Activated T-helper 9 cell treated with anti-CD3 and anti-CD28 coated beads, Interleukin-2, amount 50 U/mL, for 16 hours (primary cell): ENCODE measurements at places on chromosomes 7 and 10.

DNA sequence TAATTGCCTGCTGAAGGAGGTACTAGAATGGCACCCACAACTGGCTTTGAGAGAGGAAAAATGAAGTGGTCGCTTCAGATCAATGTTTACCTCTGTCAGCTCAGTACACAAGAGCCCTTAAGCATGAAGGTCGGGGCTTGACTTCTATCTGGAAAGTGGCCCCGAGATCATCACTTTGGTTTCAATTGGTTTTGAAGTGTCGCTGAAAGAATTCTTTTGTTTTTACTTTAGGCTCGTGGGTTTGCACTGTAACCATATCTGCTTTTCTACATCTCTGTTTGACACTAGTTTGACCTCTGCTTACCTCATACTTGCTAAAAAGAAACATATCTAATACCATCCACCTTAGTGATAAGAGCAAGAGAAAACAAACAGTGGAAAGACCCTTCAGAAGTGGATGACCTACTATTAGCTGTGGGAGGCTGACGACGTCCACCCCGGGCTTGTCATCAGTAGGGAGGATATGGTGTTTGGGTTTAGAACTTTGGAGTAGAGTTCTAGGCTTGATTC, 361.8 kb downstream of the GATA3 start:
- peak; percentile 13 for DNase-seq

GRCh38 chr10:126242397-126243260, 145.6 kb downstream of the ADAM12 start:
- DNase-seq = no peak

DNA sequence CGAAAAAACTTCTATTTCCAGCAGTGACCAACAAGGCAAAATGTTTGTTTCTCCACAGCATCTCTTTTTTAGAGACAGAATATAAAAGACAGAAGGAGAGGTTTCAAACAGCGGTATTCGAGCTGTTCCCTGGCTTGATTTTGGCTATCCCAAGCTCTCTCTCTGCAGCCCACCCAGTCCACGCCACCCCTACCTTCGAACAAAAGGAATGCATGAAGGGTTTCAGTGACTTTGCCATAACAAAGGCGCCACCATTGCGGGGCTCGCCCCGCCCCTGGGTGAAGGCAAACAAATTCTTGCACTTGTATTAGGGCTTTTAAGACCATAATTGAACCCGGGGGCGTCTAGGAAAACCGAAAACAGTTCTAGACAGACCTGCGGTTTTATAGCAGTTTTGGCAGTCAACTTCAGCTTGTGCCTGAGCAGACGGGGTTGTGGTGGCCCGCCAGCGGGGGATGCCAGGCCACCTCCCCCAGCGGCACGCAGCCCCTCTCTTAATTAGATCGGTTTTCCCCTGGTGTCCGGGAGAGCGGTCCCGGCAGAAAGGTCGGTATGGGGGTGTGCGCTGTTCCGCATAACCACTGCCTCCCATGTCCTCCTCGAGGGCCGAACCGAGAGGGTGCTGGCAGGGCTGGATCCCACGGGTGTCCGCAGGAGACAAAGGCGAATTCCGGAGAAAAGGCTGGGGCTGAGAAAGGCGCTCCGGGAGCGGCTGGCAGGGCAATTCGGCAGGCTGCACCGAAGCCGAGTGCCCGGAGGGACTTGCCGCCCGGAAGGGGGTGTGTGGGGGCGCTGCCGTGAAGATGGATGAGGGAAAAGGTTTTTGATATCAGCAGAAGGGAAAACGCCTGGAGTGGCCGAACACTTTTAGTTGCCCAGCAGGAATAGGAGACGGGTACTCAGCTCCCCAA, 2.7 kb upstream of the HOXA11 start:
- no peak for DNase-seq

DNA sequence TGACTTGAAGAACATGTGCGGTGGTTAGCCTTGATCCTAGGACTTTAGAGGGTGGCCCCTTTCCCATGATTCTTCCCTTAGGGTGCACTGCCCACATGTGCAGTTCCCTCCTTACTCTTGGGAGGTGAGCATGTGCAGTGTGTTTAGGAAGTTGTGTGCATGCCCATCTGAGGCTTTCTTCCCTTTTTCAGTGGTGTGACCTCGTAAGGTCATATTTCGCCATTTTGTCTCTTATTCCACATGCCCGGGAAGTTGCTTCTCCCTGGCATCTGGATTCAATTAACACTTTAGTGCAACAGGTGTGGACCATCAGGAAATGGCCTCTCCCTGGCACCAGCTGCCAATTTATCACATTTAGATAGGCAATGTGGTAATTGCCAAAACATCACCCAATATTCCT, 380.6 kb upstream of the VSTM2A start:
- no peak for DNase-seq

GRCh38 chr10:132389433-132390169, 7.4 kb upstream of the PWWP2B start:
- DNase-seq = no peak

- DNase-seq = no peak
Measured at GRCh38 chr7:49644396-49645166, 128.9 kb upstream of the VWC2 start.

DNA sequence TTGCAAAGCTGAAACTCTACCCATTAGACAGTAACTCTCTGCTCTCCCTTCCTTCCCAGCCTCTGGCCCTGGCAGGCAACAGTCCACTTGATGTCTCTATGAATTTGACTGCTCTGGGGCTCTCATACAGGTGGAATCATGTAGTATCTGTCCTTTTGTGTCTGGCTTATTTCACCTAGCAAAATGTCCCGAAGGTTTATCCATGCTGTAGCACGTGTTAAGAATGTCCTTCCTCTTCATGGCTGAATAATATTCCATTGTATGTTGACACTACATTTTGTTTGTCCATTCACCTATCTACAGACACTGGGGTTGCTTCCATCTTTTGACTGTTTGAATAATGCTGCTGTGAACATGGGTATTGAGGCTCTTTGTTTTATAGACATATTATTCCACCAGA, 128.9 kb downstream of the EGFR start:
- no peak for DNase-seq

DNA sequence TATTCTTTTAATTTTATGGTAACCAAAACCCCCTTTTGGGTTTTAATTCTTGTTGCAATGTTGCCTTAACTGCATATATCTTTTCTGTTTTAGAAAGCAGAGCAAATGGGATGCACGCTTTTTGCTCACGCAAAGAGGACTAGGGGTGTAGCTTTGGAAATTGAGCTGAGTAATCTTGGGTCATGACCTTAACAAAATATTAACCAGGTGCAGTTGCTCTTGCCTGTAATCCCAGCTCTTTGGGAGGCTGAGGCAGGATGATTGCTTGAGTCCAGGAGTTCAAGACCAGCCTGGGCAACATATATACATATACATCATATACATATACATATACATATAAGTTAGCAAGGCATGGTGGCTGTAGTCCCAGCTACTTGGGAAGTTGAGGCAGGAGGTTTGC, 172.9 kb upstream of the BMPER start:
- DNase-seq = no peak

- DNase-seq = no peak
Measured at GRCh38 chr7:16204953-16205352, 216.4 kb downstream of the CRPPA start.

DNA sequence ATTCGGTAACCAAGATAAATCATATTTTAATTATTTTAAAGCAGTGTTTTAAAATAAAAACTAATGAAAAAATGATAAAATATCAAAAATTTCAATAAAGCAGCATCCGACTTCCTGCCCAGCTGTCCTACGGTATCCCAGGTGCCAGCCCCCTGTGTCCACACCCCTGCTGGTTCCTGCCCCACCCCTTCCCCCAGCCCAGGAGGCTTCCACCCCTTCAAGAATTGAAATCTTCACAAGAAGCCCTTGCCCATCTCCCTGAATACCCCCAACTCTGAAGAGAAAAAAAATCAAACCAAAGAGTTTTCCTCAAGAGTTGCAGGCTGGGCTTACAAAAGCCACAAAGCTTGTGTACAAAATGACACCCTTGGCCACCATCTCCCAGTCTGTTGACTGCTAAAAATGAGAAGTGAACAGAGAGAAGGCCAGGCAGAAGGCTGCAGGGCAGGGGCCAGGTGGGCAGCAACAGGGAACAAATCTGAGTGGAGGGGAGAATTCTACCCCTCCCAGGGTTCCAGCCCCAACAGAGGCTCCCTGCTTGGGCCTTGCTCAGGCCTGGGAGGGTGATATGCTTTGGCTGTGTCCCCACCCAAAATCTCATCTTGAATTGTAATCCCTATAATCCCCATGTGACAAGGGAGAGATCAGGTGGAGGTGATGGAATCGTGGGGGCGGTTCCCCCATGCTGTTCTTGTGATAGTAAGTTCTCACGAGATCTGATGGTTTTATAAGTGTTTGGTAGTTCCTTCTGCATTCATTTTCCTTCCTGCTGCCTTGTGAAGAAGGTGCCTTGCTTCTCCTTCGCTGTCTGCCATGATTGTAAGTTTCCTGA, 14.5 kb downstream of the GPRIN2 start:
- no peak for DNase-seq

DNA sequence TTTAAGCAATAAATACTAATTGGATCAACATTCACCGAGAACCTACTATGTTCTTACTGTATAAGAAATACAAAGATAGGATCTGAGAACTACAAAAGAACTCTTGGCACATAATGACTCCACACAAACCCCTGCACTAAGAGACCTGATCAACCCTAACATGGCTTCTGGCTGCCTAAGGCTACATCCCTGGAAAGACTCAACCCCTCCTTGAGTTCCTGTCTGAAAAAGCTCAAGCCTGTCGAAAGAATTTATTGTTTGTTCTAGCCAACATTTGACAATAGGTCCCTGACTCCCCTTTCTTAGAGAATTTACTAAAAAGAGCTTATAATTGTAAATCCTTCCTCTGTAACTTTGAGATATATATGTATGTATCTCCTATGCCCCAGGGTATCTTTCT, 125.3 kb upstream of the SGCE start:
- no peak for DNase-seq

DNA sequence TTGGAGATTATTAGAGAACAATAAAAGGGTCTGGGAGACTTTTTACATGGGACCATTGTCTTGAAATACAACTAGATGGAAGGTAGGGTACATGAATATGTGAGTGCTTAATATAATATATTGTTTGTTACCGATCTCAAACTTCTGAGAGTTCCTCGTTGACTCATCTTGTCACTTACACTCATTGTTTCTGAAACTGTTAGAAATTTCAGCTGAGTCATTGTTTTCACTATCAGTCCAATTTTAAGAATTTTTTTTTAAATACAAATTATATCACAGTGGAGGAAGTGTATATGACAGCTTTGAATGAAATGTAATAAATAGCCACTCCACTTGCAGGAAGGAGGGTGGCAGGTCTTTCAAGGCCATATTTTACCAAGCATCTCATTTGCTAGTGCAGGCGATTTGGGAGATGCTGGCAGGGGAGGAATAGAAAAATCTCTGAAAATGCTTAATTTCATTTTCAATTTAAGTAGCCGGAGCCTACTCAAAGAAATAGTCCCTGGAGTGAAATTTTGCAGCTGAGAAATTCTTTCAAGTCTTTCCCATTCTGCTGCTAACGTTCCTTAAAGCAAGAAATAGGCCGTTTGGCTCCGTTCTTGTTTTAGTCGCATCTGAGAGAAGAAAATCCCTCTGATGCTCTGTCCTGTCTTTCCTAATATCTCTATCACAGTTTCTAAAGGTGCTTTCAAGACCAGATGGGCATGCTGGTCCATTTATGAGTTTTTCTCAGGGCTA, 1404.2 kb upstream of the CELF2 start:
- DNase-seq = no peak

- no peak for DNase-seq
Measured at GRCh38 chr10:126059076-126059826, 162.9 kb downstream of the FANK1 start.

GRCh38 chr10:74213571-74214162, 62.6 kb downstream of the ADK start:
- peak; percentile 24 for DNase-seq

DNA sequence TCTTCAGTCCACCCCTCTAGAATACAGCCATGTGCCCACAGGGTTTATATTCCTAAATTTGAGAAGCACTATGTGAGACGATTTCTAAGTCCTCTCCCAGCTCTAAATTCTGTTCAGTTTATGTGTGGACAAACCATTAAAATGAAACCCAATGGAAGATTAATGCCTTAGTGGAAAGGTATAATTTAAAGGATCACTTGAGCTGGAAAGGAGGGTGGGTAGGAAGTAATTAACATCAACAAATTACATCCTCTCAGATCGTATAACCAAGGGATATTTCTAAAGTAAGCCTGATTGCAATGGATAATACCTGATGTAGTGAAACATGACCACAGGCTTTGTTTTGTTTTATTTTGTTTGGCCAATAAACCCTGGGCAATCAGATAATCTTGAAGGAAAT, 511.0 kb upstream of the COBL start:
- DNase-seq = no peak

- no peak for DNase-seq
Measured at GRCh38 chr10:50309342-50309741, 58.0 kb upstream of the ASAH2 start.

GRCh38 chr7:6162650-6163366, 109.6 kb downstream of the CYTH3 start:
- DNase-seq = no peak

GRCh38 chr7:127927348-127927696, 103.9 kb downstream of the LRRC4 start:
- no peak for DNase-seq
